Amygdala (tissue), 56 donors: ENCODE measurements at places on chromosomes 1 and 21.
A peak's percentile ranks its signal among the peaks of the same experiment; 100 is the strongest.

DNA sequence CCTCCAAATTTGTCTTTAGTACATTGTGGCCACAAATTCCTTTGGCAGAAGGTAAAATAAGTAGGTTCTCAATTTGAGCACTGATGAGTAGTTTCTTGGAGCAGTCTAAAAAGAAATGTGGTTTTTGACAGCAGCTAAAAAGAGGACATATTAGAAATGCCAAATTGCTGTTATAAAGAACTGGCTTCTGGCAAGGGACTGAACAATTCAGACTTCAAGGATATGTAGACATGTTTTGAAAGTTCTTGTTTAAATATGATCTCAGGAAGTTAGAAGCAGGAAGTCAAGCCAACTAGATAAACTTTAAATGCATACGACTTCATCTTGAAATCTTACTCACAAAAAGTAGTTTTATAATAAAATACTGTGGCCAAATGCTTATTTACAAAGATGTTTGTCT, 18.8 kb downstream of the C1orf52 start:
- no peak for DNase-seq

- no peak for DNase-seq
Measured at GRCh38 chr1:6251233-6251632, 7.3 kb downstream of the HES3 start.

- DNase-seq = no peak
Measured at GRCh38 chr1:43847290-43847689, 86.3 kb upstream of the ARTN start.

DNA sequence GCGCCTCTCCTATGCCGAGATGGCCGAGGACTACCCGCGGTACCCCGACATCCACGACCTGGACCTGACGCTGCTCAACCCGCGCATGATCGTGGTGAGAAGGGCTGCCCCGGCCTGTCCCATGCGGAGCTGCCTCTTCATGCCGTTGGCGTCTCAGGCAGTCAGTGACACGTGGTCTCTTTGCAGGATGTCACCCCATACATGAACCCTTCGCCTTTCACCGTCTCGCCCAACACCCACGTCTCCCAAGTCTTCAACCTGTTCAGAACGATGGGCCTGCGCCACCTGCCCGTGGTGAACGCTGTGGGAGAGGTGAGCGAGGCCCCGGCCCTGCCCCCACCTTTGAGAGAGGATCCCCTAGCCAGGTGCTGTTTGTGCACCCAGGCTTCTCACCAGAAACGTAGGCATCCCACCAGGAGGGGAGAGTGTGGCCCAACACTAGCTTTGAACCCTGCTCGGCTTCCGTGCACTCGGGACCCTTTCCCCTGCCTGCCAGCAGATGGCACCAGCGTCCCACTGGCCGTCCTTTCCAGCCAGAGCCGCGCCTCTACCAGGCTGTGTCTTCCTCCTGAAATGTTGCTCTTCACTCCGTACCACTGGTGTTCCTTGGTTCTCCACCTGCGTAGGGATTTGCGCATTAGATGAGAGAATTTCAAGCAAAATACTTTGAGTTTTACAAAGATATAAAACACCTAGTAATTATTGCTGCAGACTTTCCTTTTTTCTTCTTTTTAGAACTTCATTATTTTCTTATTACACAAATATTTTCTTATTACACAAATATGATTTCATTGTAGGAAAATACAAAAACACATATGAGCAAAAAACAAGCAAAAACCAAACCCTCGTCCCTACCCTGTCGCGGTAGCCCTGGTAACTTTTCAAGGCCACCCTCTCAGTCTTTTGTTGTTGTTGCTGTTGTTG, 9.0 kb downstream of the NPPA start:
- DNase-seq = peak; percentile 66

DNA sequence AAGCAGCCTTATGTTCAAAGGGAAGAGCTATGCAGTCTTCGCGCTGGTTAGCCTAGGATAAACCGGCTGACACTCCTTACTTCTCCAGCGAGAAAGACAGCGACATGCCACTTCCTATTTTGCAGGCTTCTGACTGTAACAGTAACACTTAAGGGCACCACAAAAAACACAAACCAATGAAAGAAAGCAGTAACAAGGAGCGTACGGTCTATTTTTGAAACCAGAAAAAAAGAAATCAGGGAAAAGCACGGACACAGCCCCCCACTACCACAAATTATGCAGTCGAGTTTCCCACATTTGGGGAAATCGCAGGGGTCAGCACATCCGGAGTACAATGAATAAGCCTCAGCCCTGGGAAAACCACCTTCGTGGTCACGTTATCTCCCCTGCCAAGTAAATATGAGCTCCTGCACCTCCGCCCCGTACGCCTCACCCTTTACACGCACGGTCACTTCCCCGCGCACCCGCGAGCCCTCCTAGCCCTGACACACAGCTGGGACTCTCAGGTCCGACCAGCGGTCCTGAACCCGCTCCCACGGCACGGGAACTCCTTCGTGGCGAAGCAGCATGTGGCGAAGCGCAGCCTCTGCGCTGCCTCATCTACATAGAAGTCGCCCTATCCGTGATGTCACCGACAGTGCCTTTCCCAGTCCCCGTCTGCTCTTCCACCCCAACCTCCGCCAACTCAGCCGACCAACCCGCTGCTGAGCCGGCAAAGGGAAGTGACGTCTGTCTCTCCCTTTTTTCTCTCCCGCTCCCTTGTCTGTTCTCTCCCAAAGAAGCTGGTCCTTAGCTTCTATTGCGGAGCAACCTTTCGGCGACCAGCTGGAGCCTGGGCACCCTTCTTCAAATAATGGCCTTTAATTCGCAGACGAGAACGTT, 40.9 kb upstream of the PPIAL4F start:
- peak; percentile 56 for DNase-seq

DNA sequence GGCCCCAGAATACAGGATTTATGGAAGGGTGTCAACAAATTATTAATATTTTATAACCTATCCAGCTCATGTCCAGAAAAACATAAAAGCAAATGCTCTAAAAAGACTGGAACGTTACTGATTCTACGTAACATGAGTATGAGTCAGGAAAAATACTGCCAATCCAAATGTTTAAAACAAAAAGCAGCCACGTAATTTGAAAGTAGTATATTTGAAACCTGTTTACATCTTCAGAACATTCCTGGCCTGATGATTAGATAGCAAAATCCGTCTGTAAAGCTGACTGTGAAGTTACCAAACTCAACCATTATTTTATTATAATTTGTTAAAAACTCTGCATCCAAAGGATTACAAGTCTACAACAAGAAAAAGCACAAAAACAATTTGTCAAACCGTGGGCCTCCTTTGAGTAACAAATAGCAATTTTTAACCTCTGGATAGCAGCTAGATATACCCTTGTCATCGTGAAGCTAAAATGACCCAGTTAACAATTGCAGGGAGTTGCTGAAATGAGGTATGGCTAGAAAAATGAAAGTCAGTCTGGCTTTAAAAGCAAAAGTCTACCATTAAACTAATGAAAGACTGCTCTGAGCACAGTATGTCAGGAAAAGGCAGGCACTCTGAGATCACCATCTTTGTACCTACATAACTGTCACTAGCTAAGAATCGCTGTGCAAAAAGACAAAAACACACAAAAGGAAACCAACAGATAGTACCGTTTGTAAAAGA, 1.2 kb downstream of the UBR4 start:
- DNase-seq = no peak

DNA sequence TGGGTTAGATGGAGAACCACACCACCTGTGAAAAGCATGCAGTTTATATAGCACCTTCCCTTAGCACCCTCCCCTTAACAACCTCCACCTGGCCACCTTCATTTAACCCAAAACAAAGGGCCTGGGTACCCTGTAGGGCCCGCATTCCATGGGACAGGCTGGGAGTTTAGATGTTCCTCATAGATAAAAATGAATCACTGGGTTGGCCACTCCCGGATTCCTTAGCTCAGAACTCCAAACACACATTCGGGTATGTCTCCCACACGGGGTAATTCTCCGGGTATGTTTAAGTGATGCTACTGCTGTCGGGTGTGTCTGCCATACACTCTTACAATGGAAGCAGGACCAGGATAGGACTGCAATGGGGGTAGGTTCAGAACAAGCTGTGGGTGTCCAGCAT, 43.9 kb upstream of the FOXO6 start:
- no peak for DNase-seq
